ENCODE measurements at places on chromosomes 2 and 18.

DNA sequence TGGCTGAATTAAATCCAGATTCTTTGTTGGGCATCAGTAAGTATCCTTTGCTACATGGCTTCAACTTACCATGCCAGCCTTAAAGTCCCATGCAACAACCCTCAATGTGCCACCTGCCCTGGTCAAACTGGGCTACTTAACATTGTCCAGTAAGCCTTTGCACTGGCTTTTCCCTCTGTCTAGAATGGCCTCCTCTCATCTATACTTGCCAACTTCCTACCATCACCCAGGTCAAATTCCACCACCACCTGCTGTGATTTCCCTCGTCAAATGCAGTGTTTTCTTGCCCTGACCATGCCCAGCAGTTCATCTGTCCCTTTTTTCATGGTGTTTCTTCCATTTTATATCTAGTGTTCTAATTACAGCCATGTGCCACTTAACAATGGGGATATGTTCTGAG is 5.7 kb downstream of the KLHL23 start:
- DNase-seq: no peak
- no peak overlapping the region for H3K27ac ChIP-seq
- peaks cover 13% of the 10 kb centered on the region for H3K4me1 ChIP-seq
- H3K36me3 ChIP-seq: peaks cover 28% of the 10 kb centered on the region
- H3K4me3 ChIP-seq: no peak overlapping the region
- H3K27me3 ChIP-seq: peaks cover 9% of the 10 kb centered on the region

- no peak overlapping the region for H3K27ac ChIP-seq
- H3K27me3 ChIP-seq: no peaks in the 10 kb centered on the region
- H3K36me3 ChIP-seq: no peaks in the 10 kb centered on the region
Measured at GRCh38 chr2:14072338-14072737, 560.2 kb upstream of the LRATD1 start.

DNA sequence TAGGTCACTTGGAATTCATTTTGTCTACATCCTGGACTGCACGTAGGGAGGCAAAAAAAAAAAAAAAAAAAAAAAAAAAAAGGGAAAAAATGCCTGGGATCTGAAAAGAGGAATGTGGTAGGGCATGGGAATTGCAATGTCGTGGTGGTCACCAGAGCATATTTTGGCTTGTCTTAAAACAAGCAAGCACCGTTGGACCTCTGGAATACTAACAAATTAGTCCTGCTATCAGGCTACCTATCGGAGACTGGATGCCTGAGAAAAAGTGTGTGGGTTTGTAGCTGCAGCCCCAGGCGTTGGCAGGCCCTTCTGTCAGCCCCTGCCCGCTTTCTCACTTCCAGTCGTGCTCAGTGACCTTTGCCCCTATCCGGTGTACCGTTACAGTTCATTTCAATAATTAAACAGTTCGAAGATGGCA is 588.5 kb upstream of the ZEB2 start:
- DNase-seq: no peak
- H3K27me3 ChIP-seq: no peaks in the 10 kb centered on the region
- no peaks in the 10 kb centered on the region for H3K4me1 ChIP-seq
- no peak overlapping the region for H3K4me3 ChIP-seq
- H3K27ac ChIP-seq: no peak overlapping the region

DNA sequence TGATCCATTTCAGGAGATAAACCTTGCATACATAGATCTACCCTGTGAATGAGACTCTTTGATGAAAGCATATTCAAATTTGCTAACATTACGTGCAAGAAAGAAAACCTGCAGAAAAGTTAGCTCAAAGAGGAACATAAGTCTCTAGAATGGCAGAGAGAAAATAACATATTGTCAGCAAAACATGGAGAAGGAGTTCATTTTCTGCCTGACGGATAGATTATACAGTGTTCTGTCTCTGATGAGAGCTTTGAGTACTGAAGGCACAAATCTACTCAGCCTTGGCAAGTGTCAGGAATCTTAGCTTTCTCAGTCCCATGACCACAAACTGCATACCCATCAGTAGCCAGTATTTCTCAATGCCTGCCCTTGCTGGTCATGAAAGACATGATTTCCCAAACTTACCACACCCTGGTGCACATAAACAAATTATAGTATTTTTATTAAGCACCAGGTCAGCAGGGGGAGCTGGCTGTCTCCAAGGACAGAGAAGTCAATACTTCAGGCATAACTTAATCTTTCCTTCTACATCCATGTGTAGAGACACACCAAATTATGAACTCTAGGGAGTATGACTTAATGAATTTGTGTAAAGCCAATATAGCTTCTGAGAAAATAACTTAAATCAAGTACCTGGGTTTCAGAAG is 401.2 kb upstream of the SOX11 start:
- H3K27ac ChIP-seq: no peak overlapping the region
- H3K4me1 ChIP-seq: no peaks in the 10 kb centered on the region
- H3K27me3 ChIP-seq: no peaks in the 10 kb centered on the region
- no peak for DNase-seq
- no peaks in the 10 kb centered on the region for H3K36me3 ChIP-seq
